Left ventricle myocardium inferior (tissue), 1 donor: ENCODE measurements at places on chromosomes 13 and 19. TPM values are rescaled to one million over a fixed set of nuclear protein-coding genes. Genes with fewer than 3 reads are reported as not detected.

ZNF223 gene
- 2.9 TPM for total RNA-seq

CNFN gene
- 0.49 TPM for total RNA-seq

ATP4B gene
- not detected for total RNA-seq

LRG1 gene
- 0.41 TPM for total RNA-seq

URAD gene
- not detected for total RNA-seq

SYNE4 gene
- total RNA-seq: 0.58 TPM

STOML3 gene
- not detected for total RNA-seq

ZNF534 gene
- total RNA-seq: 0.44 TPM

TPM4 gene
- 69.6 TPM for total RNA-seq

SIGLEC9 gene
- total RNA-seq: 1.7 TPM
